Stimulated activated CD8-positive, alpha-beta memory T cell treated with anti-CD3 and anti-CD28 coated beads, Interleukin-4, amount 100 ng/mL, for 1 hour (primary cell): ENCODE measurements at places on chromosomes 12 and 14.

DNA sequence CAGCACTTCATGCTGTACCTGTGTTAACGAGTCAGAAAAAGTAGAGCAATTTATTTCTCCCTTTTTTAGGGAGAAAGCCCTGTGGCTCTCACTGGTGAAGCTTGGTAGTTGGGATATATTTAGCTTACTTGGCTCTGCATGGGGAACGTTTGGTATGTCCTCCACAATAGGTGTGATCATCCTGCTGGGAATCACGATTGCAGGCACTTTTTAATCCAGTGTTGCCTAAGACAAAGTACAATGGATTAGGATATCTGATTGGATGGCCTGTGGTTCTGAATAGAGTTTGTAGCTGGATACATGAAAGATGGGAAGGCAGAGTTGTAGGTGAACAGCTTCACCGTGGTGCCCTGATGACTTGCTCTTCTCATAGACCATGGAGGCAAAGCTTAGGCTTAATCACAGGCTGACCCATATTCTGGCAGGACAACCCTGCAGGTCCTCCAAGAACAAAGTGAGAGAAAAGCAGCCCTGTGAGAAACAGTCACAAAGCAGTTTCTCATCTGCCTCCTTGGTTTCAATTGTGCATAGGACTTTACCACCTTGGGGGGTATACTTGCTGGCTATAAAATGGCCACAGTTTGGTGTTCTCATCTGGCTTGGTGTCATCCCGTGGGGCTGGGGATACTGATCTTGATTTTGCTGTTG is 7.5 kb downstream of the RESF1 start:
- no peak for DNase-seq

GRCh38 chr12:115672086-115672485 is 605.4 kb downstream of the MED13L start:
- no peak for DNase-seq

DNA sequence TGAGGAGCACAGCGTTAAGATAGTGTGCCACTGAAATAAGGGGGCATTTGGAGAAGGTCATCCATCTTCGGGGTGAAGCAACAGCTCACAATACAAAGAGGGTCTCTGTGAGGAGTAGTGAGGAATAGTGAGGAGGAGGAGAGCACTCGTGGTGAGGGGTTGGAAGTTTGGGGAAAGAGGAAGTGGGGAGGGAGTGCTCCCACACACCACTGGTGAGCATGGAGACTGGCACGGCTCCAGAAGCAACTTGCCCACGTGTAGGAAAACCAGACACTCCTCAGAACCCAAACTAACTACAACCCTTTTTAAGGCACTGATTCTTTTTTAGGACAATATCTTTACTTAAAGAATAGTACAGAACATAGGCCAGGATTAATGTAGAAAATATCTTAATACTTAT is 48.9 kb downstream of the GALNT8 start:
- no peak for DNase-seq

DNA sequence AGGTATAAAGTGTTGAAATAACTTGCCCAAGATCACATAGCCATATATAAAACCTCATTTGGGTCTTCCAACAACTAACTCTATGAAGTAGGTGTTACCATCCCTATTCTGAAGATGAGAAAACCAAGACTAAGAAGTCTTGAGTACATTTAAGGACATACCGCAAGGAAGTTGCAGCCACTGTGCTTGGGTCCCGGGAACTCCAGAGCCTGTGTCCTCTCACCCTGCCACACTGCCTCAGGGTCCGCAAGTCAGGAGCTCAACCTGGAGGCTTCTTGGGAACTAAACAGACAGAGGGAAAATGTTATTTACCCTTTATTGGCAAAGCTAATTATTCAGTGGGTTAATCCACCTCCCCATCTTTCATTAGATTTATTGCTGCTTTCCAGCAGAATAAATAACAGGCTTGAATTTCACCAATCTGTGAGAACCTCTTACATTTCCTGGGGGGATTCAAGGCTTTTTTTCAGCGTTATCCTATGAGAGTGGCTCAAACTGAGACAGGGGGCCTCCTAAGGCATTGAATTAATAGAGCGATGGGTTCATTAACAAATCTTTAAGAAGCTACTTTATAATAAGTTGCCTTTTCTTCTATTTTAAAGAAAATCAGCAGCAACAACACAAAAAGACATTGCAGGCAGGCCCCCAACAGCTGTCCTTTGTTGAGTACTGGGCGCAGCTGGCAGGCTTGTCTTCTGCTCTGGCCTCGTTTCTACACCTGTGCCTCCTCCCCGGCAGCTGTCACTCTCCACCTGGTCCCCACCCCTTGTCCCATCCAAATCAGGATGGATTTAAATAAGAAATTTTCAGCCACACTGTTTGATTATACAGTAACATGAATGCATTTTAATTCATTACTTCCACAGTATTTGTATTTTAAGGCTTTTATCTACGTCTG is 25.3 kb downstream of the PHLDA1 start:
- DNase-seq, result no peak

DNA sequence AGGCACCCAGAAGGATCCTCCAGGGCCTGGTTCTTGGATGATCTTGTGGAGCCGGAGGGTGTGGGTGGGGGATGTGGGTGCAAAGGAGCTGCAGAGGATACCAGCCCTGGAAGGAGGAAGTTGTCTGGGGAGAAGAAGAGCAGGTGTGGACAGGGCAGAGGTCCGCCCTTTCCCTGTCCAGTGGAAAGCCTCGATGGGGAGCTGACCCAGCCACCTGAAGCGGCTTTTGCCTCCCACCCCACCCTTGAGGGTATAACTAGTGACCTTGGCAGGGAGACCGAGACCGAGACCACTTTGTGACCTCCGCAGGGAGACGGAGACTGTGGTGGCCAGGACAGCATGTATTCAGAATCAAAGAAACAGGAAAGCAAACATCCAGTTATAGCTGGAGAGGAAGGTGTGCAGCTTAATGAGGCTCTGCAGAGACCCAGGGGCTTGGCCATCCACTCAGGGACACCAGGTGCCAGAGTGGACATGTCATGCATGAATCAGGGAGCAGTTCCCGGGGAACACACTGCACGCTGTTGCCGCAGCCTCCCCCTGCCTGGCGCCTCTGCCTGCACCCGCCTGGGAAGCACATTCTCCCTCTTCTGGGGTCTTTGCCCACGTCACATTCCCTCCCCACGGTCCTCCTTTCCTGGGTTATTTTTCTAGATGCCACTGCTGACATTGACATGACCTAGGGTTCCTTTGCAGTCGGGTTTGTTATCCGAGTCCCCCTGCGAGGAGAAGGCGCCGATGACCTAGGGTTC is 87.7 kb downstream of the ADGRD1 start:
- DNase-seq, result no peak

- no peak for DNase-seq
Measured at GRCh38 chr14:52551696-52552062, 626 bp downstream of the TXNDC16 start.

GRCh38 chr12:19222558-19222957 is 93.0 kb downstream of the PLEKHA5 start:
- no peak for DNase-seq

- DNase-seq, result no peak
Measured at GRCh38 chr14:92958373-92959188, 35.6 kb downstream of the CHGA start.

GRCh38 chr12:67819902-67820301 is 169.3 kb upstream of the IFNG-AS1 start:
- DNase-seq, result no peak

GRCh38 chr12:108133482-108133881 is 4.4 kb downstream of the WSCD2 start:
- DNase-seq, result no peak

- no peak for DNase-seq
Measured at GRCh38 chr12:91142221-91142631, 30.9 kb upstream of the LUM start.

- no peak for DNase-seq
Measured at GRCh38 chr14:99264691-99265450, 7.1 kb downstream of the BCL11B start.

- DNase-seq, result no peak
Measured at GRCh38 chr12:116861320-116861719, 19.9 kb downstream of the HRK start.

GRCh38 chr12:6444031-6444430 is 724 bp upstream of the CD27 start:
- no peak for DNase-seq

GRCh38 chr14:37587131-37587803 is 7.8 kb downstream of the FOXA1 start:
- DNase-seq, result no peak

GRCh38 chr12:101004898-101005297 is 205.1 kb downstream of the SLC5A8 start:
- no peak for DNase-seq

DNA sequence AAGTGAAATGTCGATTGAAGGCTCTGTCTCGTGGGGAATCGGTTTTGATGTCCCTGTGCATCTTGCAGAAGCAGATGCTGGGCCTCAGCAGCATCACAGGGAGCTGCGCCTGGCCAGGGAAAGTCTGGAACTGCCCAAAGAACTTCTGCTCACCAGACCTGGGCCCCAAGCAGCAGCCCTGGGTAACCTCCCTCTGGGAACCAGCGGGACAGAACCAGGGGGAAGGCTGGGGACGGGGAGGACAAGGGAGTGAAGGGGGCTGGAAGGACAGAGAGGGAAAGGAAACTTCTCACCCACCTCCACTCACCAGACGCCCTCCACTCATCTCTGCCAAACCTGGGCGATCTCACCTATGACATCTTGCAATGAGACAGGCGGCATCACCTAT is 26.8 kb upstream of the C14orf180 start:
- DNase-seq, result no peak

DNA sequence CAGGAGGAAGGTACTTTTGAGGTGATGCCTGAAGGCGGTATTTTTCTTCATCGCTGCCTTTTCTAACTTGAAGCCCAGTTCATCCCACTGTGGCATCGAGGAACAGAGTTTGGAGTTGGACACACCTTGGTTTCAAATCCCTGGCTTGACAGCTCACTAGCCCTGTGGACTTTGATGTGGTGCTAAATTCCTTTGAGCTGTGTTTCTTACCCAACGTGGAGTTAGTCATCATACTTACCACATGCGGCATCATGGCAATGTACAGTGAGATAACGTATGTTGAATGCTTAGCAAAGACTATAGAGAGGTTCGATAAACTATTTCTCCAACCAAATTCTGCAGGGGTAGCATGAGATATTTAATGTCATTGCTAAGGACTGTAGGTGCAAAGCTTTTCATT is 3.4 kb downstream of the PLEKHG3 start:
- no peak for DNase-seq

DNA sequence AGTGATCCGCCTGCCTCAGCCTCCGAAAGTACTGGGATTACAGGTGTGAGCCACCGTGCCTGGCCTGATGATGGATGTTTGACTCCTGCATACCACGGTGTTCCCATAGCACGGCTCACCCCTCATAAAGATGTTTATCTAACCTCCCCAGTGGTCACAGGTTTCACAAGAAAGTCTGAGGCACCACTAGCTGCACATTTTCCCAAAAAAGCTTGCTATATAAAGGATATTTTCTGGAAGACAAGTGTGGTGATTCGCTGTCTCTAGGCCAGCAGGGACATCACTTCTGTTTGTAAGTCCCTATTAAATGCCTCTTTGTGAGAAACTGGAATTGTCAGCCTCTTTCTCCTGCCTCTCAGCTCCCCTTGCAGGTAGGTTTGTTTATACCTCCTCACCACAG is 18.3 kb downstream of the PLEK2 start:
- DNase-seq, result no peak

DNA sequence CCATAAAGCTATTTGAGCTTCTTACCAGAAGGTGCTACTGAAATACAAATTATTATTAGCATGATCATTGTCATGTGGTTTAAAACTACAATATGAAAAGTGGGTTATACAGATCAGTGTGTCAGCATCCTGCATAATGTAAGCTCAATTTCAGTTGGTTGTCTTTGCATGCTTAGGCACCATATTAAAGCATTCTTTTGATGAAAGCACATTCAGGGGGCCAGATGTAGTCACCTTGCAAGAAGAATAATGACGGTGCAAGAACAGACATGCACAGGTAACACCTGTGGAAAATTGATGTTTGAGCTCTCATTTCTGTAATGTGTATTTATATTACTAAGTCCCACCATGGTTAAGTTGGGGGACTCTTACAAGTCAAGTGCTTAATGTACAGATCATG is 123.9 kb downstream of the PAX9 start:
- no peak for DNase-seq

DNA sequence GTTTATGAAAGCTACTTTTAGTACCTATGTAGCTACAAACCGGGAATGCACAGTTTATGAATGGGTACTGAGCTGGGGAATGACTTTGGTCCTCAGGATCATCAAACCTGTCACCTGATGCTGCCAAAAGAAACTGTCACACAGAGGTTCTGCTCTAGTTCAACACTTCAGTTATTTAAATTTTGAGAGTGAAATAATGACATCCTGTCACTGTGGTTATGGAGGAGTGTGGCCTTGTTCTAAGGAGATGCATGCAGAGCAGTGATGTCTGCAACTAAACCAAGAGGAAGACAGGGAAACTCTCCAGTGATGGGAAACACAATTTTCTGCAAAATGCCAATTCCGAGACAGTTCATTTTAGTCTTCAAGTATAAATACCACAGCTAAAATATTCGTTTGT is 4.8 kb upstream of the AEBP2 start:
- DNase-seq, result no peak

GRCh38 chr12:16300122-16300521 is 22.6 kb upstream of the SLC15A5 start:
- DNase-seq, result no peak

GRCh38 chr12:70617450-70617849 is 19.8 kb downstream of the PTPRB start:
- DNase-seq, result no peak

GRCh38 chr12:16604596-16605252 is 1.2 kb downstream of the LMO3 start:
- DNase-seq, result no peak

- DNase-seq, result no peak
Measured at GRCh38 chr12:57896115-57896433, 45.3 kb upstream of the ATP23 start.

GRCh38 chr14:27327095-27327494 is 729.3 kb upstream of the NOVA1 start:
- DNase-seq, result no peak

GRCh38 chr12:8696442-8697090 is 1.2 kb upstream of the RIMKLB start:
- DNase-seq, result no peak

DNA sequence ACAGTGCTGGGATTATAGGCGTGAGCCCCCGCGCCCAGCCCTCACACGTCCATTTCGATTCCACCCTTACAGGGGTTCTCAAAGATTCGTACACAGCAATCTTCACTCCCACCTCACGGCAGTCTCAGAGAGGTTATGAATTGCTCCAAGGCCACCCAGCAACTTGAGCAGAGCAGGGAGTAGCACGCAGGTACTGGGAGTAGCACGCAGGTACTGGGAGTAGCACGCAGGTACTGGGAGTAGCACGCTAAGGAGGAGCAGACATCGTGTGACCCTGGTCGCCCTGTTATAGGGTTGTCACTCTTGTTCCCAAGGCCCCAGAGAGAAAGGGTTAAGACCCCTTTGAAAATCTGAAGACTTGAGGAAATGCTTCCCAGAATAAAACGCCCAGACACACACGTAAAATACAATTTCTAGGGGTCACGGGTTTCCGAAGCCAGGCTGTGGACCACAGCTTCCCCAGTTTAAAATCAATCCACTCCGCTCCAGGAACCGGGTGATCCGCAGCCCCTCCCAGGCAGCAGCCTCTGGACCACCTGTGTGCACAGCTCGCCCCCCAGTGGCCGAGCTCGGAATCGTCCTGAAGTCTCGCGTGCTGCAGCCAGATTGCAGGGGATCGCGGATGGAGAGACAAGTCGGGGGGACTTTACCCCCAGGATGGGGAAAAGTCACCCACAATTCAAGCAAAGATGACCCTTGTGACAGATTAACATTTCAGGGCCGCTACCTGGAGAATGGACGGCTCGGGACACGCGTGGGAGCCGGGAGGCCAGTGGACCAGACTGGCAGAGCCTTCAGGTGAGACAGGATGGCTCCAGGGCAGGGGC is 92.0 kb downstream of the SCARB1 start:
- peak; percentile 69 for DNase-seq
